ENCODE measurements at places on chromosomes 11 and 22. TPM values are rescaled to one million over a fixed set of nuclear protein-coding genes. Genes with fewer than 3 reads are reported as not detected.

- DNase-seq: peak; percentile 46
Observed at GRCh38 chr22:28394513-28395110, 285.0 kb downstream of the TTC28 start.

Gene NUP160
- total RNA-seq: 48.0 TPM

GRCh38 chr11:17641792-17642350, 77.5 kb upstream of the MYOD1 start:
- DNase-seq: no peak

Gene CD3D
- not detected for total RNA-seq

Gene LRRC74B
- 4.7 TPM for total RNA-seq

DNA sequence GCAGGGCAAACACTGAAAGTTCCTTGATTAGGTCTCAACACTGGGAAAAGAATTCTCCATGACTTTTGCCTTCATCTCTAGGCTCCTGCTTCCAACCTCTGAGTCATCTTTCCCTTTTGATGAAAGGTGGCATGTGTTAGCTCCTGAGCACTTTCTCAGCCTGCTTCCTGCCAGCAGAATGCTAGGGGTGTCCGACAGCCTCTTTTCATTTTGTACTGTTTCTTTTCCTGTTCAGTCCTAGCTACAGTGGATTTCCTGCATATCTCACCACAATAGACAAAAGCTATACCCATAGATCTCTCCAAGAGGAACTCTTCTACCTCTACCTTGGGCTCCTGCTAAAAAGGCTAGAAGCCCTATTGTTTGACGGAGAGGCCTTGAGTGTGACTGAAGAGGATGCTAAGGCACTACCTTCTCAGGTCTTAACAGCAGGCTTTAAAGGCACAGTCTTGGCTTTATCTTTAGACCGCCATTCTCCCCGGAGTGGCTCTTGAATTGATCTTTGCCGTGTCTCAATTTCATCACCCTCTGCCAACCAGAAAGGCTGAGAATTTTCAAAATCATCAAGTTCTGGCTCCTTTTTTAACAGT, 145.5 kb downstream of the RBFOX2 start:
- DNase-seq: no peak

DNA sequence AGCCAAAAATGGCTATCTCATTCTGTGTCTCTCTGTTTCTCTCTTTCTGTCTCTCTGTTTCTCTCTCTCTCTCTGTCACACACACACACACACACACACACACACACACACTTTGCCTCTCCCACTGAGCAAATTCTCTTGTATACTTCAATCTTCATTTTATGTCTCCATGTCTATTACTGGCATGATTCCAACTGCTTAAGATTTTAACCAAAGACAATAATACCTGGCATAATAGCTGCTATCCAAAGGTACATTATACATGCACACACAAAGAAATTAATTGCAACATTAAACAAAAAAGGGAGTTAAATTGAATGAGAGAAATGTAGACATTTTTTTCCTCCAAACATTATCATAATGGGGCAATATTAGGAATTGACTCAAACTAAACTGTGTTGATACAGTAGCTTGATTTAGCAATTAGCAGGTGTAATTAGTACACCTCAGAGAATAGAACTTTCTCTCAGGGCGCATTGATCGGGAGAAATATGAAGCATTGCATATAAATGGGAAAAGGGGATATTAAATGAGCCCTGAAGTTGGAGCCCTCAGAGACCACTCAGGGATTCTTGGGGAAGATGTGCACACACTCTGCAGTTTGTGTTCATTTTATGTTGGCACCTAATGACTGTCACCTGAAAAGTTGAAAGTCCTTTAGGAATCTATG, 17.4 kb upstream of the SLC1A2 start:
- peak; percentile 92 for DNase-seq

- no peak for DNase-seq
Observed at GRCh38 chr22:33564683-33565082, 355.6 kb downstream of the LARGE1 start.

GRCh38 chr11:128895526-128895925, 4.4 kb downstream of the KCNJ5 start:
- no peak for DNase-seq

DNA sequence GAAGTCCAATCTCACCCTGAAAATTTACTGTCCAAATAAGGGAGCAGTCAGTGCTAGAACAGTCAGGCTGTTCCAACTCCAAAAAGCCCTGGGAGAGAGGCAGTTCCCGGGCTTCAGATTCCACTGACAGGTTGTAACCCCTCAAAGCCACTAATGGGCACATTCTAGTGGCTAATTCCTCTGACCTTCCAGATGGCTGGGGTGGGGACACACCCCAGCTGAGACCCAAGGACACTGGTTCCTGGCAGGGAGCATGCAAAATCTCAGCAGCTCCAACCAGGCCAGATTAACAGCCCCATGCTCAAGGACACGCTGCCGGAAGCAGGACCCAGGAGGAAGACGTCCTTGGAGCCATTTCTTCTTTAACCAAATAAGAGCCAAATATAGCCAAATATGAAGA, 92.7 kb downstream of the RPL27A start:
- DNase-seq: no peak

GRCh38 chr11:41256041-41256440, 203.4 kb downstream of the LRRC4C start:
- no peak for DNase-seq

DNA sequence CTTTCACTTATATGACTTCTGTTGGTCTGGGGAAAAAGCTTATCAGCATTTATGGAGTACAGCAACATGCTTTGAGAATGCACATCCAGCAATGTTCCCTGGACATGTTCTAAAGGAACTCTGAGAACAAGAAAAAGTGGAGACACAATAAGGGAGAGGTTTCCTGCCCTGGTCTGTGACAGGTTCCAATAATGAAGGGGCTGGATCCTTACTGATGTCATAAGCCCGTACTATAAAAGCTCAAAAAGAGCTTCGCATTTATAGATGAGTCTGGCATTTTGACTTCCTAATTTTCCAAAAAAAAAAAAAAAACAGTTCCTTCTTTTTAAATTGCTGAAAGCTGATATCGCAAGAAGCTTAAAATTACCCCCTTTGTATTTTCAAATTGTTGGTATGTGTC, 129.1 kb downstream of the MPPED2 start:
- DNase-seq: no peak

Gene SYCE3
- not detected for total RNA-seq

- no peak for DNase-seq
Observed at GRCh38 chr22:31247726-31248125, 35.6 kb downstream of the LIMK2 start.

- DNase-seq: no peak
Observed at GRCh38 chr22:40030758-40031095, 36.0 kb downstream of the FAM83F start.

Gene RNF215
- total RNA-seq: 16.0 TPM

Gene TRIM49B
- total RNA-seq: not detected

- DNase-seq: peak; percentile 98
Observed at GRCh38 chr22:30289141-30289979, at the start of gene CASTOR1. Gene CASTOR1, minus strand, starts transcription at chr22:30289505. Its CDS starts 8 bp downstream, at chr22:30289497.

- no peak for DNase-seq
Observed at GRCh38 chr11:101336858-101337257, 207.2 kb upstream of the PGR start.

Data from spinal cord (tissue), 10 donors.